ENCODE measurements at places on chromosomes 4 and X.

- DNase-seq = no peak
Observed at GRCh38 chrX:2425286-2426071, 75.3 kb downstream of the DHRSX start.

- DNase-seq = no peak
Observed at GRCh38 chr4:52102587-52102986, 51.5 kb downstream of the SPATA18 start.

- DNase-seq = no peak
Observed at GRCh38 chr4:1547131-1547855, 136.8 kb downstream of the FAM53A start.

DNA sequence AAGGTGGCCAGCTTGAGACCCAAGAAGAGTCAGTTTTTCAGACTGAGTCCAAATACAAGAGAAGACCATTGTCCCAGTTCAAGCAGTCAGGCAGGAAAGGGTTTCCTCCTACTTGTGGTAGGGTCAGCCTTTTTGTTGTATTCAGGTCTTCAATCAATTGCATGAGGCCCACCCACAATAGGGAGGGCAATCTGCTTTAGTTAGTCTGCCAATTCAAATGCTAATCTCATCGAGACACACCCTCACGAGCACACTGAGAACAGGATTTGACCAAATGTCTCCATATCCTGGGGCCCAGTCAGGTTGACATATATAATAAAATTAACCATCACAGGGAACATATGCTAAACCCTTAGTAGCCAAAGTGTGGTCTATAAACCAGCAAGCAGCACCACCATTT, 75.3 kb upstream of the FRMPD3 start:
- no peak for DNase-seq

DNA sequence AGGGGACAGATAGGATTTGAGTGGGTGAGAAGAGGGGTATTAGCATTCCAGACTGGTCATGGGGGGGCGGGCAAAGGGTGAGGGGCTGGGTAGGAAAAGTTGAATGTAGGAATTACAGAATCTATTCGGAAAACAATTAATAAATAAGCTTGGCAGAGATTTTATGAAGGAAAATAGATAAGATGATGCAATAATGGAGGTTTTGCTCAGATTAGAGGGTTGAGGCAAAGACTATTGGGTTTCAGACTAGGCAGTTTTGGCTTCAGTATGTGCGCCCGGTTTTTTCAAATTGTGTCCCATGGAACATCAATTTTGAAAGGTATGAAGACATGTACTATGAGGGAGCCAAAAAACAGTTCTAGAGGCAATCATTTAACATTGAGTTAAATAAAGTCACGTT, 410.6 kb downstream of the SPRY1 start:
- no peak for DNase-seq

GRCh38 chr4:139940600-139940999, 213.4 kb downstream of the MAML3 start:
- DNase-seq = no peak

GRCh38 chrX:132369617-132370326, 119.1 kb downstream of the MBNL3 start:
- no peak for DNase-seq

- DNase-seq = no peak
Observed at GRCh38 chrX:71109051-71109450, 2.3 kb downstream of the IL2RG start.

GRCh38 chr4:77782102-77782835, 36.9 kb downstream of the CNOT6L start:
- DNase-seq = no peak

- DNase-seq = no peak
Observed at GRCh38 chrX:131359611-131360010, 70.5 kb upstream of the IGSF1 start.

All from stimulated activated CD8-positive, alpha-beta memory T cell treated with anti-CD3 and anti-CD28 coated beads, Interleukin-15, amount 100 ng/mL, for 24 hours (primary cell).